A673 (cell line): ENCODE measurements at places on chromosomes 11 and 22. TPM values are rescaled to one million over a fixed set of nuclear protein-coding genes. Genes with fewer than 3 reads are reported as not detected.

GRCh38 chr22:22485524-22485923 lies 23.0 kb downstream of the ZNF280B start:
- no peak for DNase-seq

- DNase-seq, result no peak
Observed at GRCh38 chr22:48720662-48721394, 1106.8 kb downstream of the BRD1 start.

DNA sequence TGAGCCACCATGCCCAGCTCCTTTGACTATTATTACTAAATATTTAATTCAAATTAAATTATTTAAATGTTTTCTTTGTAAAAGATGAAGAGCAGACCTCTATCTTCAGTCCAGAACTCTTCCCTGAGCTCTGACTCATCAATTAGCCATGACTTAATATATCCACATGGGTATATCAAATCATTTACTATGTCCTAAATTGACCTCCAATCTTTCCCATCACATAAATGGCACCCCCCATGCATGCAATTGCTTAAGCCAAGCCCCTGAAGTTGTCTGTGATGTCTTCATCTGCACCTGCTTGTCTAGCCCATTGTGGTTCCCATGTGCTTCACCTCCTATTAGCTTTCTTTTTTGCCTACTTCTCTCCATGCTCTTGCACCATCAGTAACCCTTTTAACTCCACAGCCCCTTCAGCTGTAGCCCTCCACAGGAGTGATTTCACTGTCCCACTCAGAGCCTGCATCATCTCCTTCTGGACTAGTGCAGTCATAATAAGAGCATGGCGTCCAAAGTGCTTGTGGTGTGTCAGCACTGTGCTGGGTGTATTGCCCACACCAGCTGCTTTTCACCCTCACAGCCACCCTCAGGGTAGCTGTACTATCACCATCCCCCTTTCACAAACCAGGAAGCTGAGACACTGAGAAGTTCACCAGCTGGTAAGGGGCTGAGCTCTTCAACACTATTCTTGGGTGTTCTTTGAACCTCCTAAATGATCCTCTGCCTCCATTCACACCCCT lies 11.8 kb upstream of the THY1 start:
- DNase-seq, result no peak

DNA sequence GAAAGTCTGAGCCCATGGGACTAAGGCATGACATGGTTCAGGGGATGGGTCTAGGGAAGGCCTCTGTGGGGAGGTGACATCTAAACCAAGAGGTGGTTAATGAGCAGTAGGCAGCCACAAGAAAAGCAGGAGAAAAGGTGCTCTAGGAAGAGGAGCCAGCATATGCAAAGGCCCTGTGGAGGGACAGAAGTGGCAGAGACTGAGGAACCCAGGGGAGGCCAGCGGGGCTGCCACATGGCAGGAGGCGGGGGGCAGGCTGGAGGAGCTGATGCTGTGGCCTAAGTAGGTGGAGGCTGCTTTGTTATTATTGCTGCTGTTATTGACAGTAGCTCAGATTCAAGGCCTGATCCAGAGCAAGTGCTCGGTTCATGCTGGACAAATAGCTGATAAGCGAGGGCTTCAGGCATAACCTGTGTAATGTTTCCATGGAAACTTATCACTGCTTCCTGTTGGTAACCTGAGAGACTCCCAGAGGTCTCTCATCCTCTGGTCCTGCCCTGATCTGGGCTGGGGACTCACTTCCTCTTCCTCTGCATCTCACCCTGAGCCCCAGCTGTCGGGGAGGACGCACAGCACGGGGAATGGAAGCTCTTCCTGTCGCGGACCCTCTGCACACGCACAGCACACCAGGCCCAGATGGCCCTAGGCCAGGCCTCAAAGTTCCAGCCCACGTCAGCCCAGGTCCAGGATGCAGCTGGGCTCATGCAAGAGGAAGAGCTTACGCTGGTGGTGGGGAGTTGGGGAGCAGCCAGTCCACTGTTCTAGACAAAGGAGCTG lies 75.2 kb upstream of the TP53I11 start:
- no peak for DNase-seq

XKR3 gene
- 0.17 TPM in 1 of 2 replicates, not detected in the other for total RNA-seq

GRCh38 chr22:19068784-19069271 lies 53.4 kb downstream of the DGCR2 start:
- DNase-seq, result no peak

ME3 gene
- total RNA-seq, result 6.9 and 7.6 TPM in 2 replicates

GRCh38 chr22:32271389-32271788 lies 16.2 kb upstream of the SLC5A4 start:
- DNase-seq, result no peak

GRCh38 chr22:38136607-38137006 lies 26.1 kb upstream of the BAIAP2L2 start:
- peak; percentile 17 for DNase-seq

DNA sequence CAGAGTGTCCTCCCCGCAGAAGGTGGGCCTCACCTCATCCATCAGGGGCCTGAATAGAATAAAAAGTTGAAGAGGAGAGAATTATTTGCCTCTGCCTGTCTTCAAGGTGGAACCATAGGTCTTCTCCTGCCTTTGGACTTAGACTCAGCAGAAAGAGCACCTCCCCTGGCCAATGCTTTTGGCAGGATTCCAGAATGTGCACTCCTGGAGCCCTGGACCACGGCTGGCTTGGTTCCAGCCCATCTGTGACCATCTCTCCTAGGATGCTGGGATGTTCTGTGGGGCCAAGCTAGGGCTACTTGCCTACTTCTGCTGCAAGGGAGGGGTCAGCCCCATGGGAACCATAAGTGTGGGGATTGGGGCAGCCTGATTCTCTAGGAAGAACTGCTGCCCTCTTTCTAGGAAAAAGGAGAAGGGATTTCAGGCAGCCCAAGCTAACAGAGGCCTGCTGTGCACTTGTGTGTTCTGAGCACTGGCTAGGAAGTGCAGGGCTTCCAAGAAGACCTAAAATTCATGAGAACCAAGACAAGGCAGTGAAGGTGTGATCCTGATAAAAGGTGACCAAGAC lies 32.2 kb upstream of the SHANK2 start:
- DNase-seq, result no peak

- DNase-seq, result no peak
Observed at GRCh38 chr22:43011079-43011478, 3.9 kb downstream of the PACSIN2 start.

GRCh38 chr22:50569896-50570535 lies 7.3 kb upstream of the SYCE3 start:
- DNase-seq, result no peak

GRCh38 chr22:48439560-48440135 lies 1388.0 kb downstream of the BRD1 start:
- DNase-seq, result no peak

- DNase-seq, result no peak
Observed at GRCh38 chr11:134578807-134579723, 167.0 kb upstream of the B3GAT1 start.

C11orf65 gene
- total RNA-seq, result 0.43 and 0.59 TPM in 2 replicates

OSBP2 gene
- total RNA-seq, result 1.8 and 2.1 TPM in 2 replicates

KDM4E gene
- total RNA-seq, result not detected in 2 replicates

DNA sequence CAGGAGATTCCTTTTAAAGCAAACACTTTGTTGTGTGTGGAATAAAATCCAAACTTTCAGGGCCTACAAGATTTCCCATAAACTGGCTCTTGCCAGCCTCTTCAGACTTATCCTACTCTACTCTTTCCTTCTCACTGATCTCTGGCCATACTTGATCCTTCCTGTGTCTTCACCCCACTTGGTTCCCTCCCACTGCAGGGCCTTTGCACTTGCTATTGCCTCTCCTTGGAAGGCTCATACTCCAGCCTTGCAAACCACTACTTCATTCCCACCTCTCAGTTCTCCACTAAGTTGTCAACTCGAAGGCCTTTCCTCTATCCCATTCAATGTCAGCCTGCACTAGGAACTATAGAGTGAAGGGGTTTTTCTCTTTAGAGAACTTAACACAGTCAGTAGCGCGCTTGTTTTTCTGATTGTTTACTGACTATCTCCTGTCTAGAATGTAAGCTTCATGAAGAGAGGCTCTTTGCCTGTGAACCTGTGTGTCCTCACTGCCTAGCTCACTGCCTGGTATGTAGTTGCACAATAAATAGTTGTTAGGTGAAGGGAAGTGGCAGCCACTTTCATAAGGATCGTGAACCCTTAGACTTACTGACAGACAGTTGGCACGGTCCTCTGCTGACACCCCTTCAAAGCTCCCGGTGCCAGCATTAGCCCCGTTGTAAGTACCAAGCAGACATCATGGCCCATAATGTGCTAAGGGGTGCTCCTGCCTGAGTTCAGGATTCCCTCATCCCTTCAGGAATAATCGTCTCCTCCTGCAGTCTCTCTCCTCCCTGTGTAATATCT lies 833 bp upstream of the ME3 start:
- DNase-seq, result no peak

- DNase-seq, result no peak
Observed at GRCh38 chr11:75925785-75926164, 110.8 kb downstream of the UVRAG start.

DNA sequence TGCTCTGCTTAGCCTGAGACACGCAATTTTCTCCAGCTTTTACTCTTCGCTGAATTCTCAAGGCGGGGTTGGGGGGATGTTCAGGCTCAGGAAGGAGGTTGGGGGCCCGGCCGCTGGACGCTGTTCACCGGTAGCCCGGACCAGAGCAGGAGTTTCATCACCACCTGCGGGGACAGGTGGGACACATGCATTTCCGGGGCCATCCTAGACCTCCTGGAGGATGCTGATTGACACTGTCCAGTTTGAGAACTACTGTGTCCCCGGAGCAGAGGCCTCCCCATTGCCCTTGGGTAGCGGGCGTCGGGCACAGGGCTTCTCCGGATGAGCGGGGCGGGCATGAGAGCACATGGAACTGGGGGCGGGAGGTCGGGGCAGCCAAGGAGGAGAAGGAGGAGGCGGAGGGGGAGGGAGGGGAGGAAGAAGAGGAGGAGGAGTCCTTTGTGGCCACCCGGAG lies 144.0 kb upstream of the GRK3 start:
- DNase-seq, result no peak

OR10W1 gene
- total RNA-seq, result not detected in 2 replicates

DNA sequence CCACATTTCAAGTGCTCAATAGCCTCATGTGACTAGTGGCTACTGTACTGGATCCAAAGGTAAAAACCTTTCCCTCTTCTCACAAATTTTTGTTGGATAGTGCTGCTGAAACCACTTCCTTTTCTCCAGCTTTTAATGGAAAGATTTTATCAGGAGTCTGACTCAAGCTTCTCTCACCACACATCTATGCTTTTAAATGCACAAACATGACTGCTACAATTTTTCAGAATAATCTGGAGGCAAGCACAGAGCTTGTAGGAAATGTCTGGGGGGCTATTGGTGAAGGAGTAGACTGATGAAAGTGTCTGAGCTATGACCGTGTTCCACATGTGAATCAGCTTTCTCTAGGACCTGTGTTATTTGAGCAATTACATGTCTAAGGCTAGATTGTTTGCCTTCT lies 101.1 kb upstream of the FAT3 start:
- DNase-seq, result no peak
